ENCODE measurements at places on chromosomes 4 and X.

- DNase-seq, result no peak
Observed at GRCh38 chr4:96092151-96092705, 252.3 kb downstream of the PDHA2 start.

DNA sequence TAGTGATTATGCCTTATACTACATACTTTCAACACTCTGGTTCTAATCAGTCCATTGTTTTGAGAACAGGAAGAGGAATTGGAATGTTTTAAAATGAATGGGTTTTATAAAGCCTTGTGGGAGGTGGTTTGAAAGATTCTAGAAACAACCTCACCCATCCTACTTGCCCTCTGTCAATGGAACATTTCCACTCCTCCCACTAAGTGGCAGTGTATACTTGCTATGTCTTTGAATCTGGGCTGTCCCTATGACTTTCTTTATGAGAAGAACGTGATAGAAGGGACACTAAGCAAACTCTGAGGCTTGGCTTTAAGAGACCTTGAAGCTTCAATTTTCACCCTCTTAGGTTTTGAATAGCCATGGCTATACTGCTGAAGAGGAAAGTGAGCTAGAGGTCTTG lies 611.2 kb downstream of the PPP4R3C start:
- no peak for DNase-seq

DNA sequence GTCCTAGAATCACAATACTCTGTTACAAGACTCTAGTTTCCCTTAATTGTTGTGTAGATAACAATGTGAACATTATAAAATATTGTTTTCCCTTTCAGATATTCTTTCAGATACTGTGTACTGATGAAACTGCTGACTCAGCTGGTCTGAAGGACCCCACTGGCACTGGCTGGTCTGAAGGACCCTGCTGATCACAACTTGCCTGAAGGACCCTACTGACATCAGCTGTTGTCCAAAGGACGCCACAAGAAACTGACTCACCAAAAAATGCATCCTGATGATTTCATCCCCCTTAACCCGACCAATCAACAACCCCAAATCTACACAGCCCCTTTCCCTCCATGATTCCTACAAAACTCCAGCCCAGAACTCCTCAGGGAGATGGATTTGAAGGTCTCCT lies 258.8 kb upstream of the GNPDA2 start:
- DNase-seq, result no peak

DNA sequence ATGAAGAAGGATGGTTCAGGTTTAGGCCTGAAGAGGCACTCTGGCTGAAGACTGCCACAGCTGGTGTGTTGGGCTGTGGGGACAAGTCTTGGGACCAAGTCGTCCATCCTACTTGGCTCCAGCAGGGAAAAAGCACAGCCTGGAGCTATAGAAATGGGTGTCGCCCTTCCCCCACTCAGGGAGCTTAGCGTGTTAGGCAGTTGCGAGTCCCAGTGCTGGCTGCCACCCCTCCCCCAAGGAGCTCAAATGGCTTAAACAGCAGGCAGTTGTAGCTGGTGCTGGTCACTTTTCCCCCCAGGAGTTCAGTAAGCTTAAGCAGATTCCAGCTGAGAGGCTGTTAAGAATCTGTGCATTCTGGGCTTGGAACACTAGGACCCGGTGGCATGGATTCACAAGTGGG lies 319.5 kb upstream of the POF1B start:
- DNase-seq, result no peak

DNA sequence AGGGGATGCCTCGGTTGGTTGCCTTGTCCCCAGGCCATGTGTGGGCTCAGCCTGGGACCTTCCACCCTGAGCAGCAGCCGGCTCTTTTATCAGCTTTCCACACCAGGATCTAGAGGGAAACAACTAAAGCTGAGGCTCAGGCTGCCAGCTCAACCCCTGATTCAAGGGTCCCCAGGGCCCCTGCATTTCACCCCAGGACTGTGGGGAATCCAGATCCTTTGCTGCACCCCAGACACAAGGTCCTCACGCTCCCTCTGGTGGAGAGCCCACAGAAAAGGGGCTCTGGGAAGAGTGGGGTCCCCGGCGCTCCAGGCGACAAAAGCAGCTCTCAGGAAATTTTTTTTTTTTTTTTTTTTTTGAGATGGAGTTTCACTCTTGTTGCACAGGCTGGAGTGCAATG lies 64.3 kb downstream of the ZFYVE28 start:
- DNase-seq, result no peak

DNA sequence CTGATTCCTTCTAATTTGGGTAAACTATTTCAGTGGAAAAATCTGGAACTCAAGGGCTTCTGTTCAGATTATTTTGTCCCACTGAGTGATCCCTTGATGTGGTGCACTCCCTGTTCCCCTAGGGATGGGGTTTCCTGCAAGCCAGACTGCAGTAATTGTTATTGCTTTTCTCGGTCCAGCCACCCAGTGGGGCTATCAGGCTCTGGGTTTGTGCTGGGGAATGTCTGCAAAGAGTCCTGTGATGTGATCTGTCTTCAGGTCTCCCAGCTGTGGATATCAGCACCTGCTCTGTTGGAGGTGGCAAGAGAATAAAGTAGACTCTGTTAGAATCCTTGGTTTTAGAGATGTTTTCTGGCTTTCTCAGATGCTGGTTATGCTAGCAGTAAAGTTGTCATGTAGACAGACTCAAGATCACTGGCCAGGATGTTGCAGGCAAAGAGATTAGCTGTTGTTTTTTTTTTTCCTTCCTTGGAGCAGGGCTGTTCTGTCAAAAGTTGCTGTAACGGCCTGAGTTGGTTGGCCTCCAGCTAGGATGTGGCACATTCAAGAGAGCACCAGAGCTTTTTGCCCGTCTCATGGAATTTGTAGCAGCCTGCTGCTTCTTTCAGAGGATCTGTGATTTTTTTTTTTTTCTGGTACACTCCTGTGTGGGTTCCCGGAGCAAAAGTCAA lies 1314.0 kb downstream of the PCDH19 start:
- no peak for DNase-seq

GRCh38 chr4:89136525-89136924 lies 25.2 kb downstream of the TIGD2 start:
- DNase-seq, result peak; percentile 47

DNA sequence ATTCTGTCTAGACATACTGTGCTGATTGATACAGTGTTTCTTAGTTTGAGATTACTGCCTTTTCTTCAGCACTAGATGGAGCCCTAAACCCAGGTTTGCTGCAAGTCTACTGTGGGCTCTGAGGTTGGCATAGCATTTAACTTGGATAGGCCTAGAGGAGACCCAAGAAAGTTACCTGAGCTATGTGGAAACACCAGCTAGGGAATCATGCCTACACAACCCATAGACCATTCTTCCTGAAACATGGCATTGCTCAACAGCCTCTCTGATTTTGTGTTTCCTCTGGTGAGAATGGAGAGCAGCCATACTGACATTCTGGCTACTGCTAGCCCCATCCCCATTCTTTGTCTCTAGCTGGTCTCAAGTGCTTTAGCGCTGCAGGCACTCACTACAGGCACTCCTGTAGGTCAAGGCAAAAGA lies 287.7 kb upstream of the PCDH18 start:
- DNase-seq, result peak; percentile 53

- no peak for DNase-seq
Observed at GRCh38 chr4:10395971-10396580, 61.1 kb downstream of the ZNF518B start.

DNA sequence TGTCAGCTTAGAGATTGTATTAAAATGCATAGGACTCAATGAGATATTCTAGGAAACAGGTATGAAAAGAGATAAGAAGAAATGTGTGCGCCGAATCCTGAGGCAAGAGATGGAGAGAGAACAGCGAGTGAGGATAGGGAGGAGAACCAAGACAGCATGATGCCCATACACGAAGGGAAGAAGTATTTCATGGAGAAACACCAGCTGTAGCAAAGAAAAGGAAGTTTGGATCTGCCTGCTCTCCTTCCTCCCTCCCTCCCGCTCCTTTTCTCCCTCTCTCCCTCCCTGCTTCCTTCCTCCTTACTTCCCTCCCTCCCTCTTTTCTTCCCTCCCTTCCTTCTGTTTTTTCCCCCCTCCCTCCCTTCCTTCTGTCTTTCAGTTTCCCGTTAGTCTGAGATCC lies 318.6 kb upstream of the TAPT1 start:
- no peak for DNase-seq

GRCh38 chrX:35826503-35826902 lies 28.4 kb downstream of the MAGEB16 start:
- no peak for DNase-seq

DNA sequence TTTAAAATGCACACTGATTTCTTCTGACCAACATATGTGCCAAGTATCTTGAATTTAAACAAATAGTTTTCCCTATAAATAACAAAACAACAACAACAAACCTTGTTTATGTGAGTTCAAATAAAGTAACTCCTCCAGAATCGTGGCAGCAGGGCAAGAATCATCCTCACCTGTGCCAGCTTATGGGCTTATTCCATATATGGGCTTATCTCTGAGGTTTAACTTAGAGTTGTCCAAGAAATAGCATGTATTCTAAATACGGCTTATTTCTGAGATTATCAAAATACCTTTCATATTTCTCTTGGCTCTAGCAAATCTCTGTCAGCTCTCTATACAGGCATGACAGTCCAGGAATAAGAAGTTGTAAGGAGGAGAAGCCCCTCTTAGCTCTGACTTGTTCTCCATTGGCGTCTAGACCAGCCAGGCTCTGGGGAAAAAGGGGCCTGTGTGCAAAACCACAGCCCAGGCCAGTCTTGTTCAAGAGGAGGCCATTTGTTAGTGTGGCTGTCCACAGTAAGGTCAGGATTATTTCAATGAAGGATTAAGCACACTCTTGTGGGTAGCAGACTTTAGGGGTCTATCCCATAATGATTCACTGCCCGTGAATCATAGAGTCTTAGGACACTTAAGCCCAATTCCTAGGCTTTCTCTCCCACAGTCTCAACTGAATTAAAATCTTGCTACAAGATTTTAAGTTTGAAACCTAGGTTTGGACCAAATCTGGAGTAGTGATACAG lies 63.2 kb downstream of the FRAS1 start:
- no peak for DNase-seq

- DNase-seq, result no peak
Observed at GRCh38 chr4:104420766-104421165, 73.9 kb downstream of the CXXC4 start.

DNA sequence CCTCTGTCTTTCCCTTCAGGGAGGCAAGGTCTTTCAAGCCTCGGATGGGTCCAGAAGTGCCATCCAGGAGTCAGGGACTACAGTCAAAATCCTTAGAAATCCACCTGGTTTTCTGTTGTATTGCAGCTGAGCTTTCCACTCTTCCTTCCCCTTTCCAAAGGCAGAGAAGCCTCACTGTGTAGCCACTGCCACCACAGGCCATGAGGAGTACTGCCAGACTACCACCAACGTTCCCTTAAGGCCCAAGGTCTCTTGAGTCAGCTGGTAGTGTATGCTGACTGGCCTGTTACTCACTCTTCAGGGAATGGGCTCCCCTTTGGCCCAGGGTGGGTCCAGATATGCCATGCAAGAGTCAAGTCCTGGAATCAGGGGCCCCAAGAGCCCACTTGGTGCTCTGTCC lies 1454.1 kb downstream of the PCDH19 start:
- DNase-seq, result no peak

DNA sequence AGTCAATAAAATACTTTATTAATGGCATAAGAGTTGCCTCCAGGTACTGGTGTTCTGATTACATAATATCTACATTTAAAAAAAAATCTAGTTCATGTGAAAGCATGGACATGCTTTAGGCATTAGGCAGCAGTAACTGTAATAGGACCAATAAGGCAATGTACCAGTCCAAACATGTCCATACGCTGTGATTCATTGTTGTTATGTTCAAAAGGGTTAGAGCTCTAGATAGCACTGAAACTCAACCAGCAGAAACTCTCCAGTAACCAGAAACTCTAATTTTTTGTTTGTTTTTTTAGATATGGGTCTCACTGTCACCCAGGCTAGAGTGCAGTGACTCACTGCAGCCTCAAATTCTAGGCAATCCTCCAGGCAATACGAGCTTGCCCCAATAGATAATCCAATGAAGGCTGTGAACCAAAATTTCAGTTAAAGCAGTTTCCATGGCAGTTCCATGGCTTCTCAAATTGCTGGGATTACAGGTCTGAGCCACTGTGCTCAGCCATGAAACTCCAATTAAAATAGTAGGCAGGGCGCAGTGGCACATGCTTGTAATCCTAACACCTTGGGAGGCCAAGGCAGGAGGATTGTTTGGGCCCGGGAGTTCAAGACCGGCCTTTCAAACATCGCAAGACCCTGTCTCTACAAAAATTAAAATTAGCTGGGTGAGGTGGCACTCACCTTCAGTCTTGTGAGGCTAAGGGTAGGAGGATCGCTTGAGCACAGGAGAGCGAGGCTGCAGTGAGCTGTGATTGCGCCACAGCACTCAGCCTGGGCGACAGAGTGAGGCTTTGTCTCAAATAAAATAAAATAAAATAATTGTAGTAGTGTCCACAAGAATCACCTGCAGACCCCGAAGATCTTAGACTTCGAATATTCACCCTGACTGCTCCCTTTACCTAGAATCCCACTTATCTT lies 36.3 kb downstream of the MGARP start:
- peak; percentile 96 for DNase-seq

DNA sequence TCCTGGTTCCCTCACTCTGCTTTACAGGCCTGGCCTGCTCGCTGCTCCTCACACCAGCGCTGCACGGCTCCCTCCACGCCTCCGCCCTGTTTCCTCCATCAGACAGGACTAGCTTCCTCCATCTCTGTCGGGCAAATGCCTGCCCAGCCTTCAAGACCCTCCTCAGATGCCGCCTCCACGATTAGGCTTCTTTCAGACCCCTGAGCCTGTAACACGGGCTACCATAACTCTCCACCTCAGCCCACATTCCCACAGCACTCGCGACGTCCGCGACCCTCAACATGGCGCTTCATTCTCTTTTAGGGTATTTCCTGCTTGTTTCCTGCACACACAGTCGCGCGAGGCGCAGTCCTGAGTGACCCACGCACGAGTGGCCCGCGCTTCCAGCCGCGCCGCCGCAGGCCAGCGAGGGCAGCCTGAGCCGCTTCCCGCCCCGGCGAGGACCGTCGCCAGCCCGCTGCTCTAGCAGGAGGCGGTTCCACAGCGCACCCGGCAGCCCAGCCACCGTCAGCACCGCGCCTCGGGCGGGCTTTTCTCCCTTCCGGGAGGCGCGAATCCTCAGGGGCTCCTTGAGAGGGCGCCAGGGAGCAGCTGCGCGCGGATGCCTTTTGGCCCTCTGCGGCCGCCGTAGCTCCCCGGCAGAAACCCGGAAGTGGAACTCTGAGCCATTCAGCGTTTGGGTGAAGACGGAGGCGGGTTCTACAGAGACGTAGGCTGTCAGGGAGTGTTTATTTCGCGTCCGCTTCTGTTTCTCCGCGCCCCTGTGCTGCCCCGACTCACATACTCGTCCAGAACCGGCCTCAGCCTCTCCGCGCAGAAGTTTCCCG lies at the start of gene FRG1:
TSS of gene FRG1 (plus strand) at position 695 of the 827 bp plus-strand sequence. CDS start 138 bp downstream, outside the sequence.
- peak; percentile 81 for DNase-seq

- DNase-seq, result peak; percentile 53
Observed at GRCh38 chr4:169582706-169583105, 29.7 kb downstream of the NEK1 start.
